T-helper 22 cell (primary cell): ENCODE measurements at places on chromosomes 4 and X.
A peak's percentile ranks its signal among the peaks of the same experiment; 100 is the strongest.

GRCh38 chrX:51487960-51488267 lies 8.5 kb downstream of the NUDT11 start:
- DNase-seq, result no peak

DNA sequence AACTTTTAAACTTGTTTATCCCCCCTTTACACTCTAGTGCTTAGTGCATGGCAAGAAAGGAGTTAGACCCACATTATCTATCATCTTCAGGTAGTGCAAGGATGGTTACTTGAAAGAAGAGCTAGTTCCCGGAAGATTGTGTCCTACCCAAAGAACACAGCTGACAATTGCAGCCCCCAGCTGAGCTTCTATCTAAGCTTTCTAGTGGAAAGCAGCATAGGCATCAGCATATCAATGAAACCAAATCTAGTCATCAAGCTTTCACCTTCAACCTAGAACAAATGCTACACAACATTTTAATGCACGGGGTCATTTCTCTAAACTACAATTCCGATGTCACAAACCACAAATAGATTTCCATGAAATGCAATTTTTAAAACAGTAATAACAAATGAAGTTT lies 88.9 kb upstream of the TFDP3 start:
- DNase-seq, result no peak

DNA sequence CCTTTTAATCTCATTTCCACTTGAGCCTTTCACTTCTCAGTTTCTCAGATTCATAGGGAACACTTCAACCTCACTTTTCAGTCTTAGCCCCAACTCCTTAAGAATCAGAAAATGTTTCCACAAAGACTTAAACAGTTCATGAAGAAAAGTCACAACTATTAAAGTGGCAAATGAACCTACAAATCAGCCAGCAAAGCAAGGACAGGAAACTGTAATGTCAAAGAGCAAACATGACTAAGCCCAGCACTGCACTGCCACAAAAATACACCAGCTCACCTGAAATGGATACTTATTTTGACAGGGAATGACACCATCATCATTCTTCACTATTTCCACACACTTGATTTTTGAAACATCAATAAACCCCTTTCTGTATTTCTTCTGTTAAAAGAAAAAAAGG lies 41.8 kb upstream of the TXK start:
- no peak for DNase-seq

DNA sequence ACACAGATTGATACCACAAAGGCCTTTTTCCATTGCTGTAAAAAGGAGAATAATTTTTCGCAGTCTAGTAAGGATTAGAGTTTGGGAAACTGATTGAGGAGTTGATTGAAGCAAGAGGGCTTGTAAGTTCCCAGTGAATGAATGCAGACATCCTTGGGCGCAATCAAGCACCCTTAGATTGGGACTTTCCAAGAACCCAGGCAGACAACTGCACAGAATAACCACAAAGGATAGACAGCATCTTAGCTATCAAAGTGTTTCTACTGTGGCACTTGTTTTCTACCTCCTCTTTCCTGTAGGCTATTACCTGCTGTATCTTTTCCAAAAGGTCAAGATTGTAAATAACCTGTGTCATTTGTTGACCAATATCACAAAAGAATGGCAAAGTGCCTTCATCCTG lies 2.6 kb downstream of the COX18 start:
- peak; percentile 16 for DNase-seq

DNA sequence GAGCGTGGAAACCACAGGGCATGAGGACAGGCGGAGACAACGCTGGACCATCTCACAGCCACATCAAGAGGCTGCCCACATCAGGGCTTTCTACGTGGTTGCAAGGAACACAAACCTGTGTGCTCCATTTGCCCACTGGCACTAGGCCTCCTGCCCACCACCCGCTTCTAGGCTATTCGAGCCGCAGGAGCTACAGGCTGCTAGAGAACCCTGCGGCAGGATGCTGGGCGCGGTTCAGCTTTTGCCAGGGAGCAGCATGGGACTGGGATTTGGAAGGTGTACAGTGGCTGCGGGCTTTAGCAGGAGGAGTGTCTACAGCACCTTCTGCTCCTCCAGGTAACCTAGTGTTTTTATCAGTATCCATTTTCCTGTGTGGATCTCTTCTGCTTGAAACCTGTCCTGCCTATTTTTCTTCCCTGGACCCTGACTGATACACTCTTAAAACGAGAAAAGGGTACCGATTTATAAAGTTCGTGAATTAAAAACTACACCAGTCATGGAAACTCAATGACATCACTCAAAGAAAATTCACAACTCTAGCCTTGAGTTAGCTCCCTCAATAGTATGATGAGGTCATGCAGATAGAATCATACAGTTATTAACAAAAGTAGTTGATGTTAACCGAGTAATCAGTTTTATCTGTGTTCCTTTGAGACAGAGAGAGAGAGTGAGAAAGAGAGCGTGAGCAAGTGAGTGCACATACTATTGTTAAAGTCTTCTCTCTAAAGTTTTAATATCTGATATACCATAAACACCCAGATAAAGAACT lies 12.8 kb downstream of the NOP14 start:
- no peak for DNase-seq

DNA sequence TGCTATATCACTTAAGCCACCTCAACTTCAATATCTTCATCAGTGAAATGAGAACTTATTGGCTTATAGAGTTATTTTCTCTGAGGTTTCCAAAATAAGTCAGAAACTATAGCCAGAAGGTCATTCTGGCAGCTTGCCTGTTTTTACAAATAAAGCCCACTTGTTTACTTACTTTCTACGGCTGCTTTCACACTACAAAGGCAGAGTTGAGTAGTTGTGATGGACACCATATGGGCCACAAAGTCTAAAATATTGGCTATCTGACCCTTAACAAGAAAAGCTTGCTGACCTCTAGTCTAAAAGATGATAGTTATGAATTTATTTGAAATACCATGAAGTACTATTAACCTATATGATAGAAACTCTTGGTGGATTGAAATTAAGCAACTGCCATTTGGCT lies 67.3 kb upstream of the ATOH1 start:
- no peak for DNase-seq

DNA sequence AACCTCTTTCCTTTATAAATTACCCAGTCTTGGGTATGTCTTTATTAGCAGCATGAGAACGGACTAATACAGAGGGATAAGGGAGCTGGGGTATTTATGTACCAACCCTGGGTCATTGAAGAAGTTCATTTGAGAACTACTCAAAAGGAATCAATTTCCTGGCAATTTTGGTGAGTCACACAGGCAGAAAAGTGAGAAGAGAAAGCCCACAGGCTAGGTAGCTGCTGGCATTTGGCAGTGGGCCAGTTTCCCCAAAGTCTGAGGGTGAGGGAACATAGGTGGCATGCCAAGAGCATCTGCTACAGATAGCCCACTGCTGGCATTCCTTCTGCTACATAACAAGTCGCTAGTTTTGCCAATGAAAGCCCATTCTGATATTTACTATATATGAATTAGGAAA lies 411.2 kb downstream of the MID1IP1 start:
- no peak for DNase-seq

- DNase-seq, result no peak
Observed at GRCh38 chr4:78693777-78694456, 82.2 kb upstream of the BMP2K start.

DNA sequence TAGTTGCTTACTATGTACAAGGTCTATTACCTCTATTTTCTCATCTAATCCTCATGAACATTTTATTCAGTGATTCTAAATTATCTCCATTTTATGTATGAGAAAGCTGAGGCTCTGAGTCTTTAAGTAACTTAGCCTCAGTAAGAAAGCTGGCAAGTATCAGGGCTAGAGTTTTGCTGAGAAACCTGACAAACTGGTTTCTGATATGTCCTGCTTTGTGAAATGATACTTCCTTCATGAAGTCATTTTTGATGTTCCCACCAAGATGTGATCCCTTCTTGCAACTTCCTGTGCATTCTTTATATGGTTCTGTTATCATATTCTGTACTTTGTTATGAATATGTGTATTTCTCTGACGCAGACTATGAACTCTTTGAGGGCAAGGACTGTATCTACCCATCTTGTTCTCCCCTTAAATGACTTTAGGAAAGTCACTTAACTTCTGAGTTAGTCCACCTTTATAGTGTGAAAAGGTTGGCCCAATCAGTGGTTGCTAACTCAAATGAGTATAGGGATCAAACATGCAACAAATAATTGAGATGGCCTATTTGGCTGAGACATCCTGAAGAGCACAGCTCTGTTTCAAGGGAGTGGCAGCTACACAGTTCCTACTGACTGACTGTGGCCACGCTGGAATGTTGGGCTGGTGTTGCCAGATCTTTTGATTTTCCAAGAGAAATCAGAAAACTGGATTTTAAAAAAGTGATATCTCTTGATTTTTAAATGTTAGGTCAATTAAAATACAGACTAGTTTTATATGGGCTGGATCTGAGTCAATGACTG lies 127.9 kb upstream of the AMOT start:
- DNase-seq, result no peak

GRCh38 chr4:12122316-12122715 lies 693.6 kb upstream of the HS3ST1 start:
- DNase-seq, result no peak

DNA sequence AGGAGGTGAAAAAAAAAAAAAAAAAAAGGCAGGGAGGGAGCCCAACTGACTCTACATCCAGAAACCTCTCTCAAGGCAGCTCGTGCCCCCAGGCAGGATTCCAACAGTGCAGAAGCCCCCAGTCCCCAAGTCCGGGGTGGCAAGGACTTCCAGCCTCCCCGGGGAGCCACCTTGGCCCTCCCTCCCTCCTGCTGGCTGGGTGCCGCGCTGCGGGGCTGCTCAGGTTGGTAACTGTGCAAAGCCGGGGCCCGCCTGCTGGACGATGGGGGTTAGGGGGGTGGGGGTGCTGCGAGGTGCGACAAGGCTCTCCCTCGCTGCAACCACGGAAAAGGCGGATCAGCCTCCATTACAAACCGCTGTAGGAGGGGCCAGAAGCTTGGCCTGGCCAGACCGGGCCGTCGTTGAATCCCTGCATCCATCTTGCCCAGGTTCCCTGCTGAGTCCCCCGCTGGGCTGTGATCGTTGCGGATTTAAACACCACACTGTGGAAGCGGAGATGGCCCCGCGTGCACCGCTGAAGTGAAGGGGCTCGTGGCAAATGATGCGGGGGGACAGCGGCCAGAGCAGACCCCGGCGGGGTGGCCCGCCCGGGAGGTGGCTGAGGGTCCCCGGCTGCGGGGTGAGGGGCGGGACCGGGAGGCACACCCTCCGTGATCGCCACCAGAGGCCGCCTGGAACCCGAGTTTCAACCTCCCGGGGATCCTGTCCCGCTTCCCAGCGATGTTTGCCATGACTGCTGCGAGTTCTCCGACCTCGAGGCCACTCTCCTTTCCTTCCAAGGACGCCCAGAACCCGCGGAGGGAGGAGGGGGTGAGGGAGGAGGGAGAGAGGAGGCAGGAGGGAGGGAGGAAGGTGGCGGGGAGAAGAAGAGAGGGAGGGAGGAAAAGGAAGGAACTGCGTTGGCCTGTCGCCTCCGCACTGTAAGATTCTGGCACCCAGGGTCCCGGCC lies 58.0 kb upstream of the DDX3X start:
- no peak for DNase-seq

DNA sequence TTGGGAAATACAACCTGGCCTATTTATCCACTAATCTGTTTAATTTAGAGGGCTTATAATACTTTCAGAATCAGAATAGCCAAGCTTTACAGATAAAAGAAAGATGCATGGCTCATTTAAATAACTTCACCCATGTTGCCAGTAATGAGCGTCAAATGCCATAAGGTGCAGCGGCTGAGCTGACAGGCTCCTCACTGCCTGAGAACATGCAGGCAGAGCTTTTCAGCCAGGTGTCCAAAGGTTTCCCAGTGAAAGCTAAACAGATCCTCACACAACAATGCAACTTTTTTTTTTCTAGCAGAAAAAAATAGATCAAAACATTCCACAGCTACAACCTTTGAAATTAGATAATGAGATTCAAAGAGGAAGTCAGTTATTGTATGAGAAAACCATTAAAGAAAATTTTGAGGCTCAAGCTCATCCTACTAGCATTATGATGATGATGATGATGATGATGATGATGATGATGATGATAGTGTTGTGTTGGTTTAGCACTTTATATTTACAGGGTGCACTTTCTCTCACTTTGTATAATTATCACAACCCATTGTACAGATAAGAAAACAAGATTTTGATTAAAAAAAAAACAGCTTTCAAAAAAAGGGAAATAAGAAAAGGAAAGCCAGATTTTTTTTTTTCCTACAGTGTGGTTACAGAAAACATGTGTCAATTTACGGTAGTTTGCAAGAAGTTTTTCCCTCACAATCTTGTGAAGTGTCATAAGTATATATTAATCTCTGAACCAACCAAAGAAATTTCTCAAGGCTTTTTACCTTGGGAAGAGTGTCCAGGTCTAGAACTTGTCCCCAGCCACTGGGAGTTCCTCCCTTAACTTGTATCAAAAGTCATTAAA lies 12.2 kb upstream of the TNIP3 start:
- DNase-seq, result no peak

GRCh38 chr4:170497112-170497511 lies 407.4 kb upstream of the AADAT start:
- DNase-seq, result no peak

DNA sequence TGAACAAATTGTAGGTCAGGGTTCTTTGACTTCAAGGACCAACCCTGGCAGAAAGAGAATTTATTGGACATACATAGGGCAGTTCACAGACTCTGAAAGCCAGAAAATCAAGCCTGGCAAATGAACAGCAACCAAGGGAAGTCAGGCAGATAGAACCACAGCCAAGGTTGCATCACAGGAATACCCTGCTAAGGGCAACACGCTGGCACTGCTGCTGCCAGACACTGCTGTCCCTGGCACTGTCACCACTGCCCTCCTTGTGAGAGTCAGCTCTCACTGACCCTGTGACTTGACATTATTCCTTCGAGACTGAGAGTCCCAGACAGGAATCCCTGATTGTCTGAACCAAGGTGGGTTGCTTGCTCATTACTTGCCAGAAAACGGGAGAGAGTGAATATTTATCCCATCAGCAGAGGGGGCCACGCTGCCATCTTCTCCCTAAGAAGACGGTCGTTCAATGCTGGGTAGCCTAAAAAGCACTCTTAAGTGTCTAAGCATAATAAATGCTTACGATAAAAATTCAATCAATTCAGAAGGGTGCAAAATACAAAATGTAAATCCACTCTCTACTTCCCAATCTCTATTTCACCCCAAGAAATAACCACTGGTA lies 23.2 kb upstream of the PTTG2 start:
- no peak for DNase-seq

DNA sequence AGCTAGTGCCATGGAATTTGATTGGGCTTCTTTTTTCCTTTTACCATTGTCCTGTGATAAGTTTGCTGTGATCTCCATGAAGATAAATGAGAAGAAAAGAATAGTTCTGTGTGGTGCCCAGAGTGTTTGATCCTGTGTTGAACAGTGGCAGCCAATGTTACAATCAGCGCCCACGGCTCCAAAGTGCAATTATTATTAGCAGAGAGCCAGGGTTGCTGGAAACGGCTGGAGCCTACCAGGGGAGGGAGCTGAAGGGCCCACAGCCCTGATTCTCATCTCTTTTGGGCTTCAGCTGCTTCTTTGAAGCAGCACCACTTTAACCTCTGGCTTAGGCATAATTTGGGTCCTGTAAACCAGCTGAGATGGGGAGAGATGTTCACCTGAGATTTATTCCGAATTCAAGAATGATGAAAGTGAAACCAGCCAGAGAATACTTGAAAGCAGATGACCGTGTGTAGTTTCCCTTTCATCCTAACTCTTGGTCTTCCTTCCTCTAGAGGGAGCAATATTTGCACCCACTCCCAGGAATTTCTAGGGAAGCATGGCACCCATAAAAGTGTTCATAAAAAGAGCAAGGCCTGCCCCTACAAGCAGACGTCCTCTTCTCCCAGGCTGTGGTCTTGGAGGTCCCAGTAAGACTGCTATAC lies 298.3 kb downstream of the EVC2 start:
- no peak for DNase-seq

- DNase-seq, result no peak
Observed at GRCh38 chrX:150984169-150984824, 1.2 kb downstream of the HMGB3 start.
